ENCODE measurements at places on chromosomes 13 and 19. TPM values are rescaled to one million over a fixed set of nuclear protein-coding genes. Genes with fewer than 3 reads are reported as not detected.

The ZNF414 gene
- total RNA-seq: 1.6 TPM

The ARRDC5 gene
- total RNA-seq: not detected

The IZUMO4 gene
- total RNA-seq: 2.2 TPM

The YJEFN3 gene
- 1.6 TPM for total RNA-seq

The ZNF30 gene
- 9.8 TPM for total RNA-seq

Measured in occipital lobe (tissue), 3 donors.